ENCODE measurements at places on chromosomes 5 and 9.

DNA sequence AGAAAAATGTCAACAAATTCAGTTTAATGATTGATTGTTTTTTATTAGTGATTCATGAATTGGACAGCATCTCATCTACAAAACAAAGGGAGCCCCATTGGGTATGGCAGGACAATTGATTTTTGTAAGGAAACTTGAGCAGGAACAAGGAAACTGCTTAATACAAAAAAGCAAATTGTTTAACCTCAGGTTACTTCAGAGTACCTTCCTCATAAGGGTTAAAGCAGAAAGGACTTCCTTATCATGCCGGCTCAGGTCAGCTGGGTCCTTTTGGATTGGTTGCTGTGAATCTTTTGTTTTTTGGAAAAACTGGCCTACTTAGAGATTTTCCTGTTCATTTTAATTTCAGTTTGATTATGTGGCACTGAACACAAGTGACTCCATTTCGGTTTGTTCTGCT, 211.8 kb downstream of the ARRDC3 start:
- DNase-seq = no peak

DNA sequence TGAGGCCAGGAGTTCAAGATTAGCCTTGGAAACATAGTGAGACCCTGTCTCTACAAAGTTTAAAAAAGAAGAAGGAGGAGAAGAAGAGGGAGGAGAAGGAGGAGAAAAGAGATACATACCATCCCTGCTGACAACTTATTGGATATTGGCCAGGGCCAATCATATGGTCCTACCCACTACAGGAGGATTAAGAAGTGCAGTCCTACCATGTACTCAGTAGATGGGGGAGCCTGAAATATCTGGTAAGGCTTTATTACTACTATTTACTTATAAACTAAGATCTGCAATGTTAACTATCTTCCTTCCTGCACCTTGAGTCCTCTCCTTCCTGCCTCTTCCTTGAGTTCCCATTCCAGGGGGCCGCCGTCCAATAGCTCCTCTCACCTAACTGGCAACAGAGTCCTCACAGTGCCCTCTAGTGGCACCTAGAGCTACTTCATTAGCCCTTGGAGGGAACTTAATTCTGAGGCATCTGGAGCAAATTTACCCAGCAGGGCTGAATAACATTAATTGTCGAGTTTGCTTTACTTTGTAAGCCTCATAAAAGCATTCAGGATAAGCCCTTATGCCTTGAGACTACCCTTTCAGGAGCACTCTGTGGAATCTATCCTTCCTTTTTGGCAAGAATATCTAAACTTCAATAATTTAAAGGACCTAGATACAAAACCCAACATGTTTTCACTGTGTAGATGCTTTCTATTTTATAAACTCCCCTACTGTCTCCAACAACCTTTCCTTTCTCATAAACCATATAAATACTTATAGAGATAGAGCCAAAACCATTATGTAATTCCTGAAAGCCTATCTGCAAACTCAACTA, 39.1 kb upstream of the RANBP6 start:
- peak; percentile 48 for DNase-seq

GRCh38 chr9:22118810-22119521, 109.9 kb upstream of the CDKN2B start:
- DNase-seq = no peak

- DNase-seq = no peak
These were observed 29.9 kb downstream of the SPACA9 start for GRCh38 chr9:132908635-132909034.

- DNase-seq = no peak
These were observed 32.8 kb upstream of the EBF1 start for GRCh38 chr5:159132429-159133040.

DNA sequence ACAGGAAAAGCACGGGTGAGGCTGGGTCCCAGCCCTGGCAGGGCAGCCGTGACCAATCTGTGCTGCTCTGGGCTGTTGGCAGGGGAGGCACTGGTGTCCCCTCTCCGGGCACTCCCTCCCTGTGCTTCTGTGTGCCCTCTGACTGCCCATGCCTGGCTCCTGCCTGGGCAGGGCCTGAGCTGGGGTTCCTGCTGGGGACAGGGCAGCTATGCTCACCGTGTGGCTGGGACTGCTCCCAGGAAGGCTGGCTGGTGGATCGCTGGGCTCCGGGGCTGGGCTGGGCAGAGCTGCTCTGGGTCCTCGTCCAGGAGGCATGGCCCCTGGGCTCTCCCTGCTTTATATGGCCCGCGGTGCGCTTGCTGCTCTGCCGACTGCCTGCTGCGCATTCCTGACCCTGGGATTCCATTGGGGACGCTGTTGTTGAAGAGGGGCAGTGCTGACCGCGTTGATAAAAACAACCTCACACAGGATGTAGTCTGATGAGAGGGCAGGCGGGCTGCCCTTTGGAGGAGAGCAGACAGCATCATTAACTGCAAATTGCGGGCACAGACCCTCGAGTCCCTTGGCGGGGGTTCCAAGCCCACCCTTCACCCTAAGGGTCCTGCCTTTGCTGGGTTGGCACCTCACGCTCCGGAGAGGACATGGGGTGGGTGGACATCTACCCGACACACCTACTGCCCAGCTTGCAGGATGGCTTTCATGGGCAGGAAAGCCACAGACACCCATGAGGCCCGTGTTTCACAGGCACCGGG, 955 bp downstream of the QRFP start:
- DNase-seq = no peak

GRCh38 chr9:87123830-87124229, 176.5 kb upstream of the GAS1 start:
- DNase-seq = no peak

- peak; percentile 30 for DNase-seq
These were observed 66.8 kb downstream of the ARL15 start for GRCh38 chr5:54243483-54244080.

DNA sequence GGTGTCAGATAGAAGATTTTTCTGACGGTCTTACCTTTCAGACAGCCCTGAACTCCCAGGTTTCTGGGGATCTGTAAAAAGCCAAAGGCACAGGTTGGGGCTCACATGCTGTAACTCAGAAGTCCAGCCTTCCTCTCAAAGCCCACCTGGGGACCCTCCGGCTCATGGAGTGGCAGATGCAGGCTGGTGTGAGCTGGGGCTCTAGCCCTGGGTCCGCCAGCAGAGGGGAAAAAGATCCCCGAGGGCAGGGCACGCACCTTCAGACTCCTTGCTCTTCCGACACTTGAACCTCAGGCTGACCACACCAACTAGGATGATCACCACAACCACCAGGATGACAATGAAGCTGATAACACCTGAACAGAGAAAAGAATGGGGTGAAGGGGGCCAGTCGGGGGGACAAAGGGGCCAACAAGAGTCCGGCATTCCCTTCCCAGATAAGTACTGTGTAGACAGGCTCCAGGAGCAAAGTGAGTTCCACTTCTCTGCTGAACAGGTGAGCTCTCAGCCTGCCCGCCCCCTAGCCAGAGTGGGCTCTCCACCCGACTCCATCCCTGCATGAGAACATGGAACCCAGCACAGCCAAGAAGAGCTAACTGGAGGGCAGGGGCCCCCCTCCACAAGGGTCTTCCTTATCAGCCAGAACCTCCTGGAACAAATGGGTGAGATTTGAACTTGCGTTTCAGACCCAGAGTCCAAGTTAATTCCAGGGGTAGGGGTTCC, 7.8 kb downstream of the ECSCR start:
- no peak for DNase-seq

- DNase-seq = no peak
These were observed 27.8 kb upstream of the LARP1 start for GRCh38 chr5:154727361-154727760.

DNA sequence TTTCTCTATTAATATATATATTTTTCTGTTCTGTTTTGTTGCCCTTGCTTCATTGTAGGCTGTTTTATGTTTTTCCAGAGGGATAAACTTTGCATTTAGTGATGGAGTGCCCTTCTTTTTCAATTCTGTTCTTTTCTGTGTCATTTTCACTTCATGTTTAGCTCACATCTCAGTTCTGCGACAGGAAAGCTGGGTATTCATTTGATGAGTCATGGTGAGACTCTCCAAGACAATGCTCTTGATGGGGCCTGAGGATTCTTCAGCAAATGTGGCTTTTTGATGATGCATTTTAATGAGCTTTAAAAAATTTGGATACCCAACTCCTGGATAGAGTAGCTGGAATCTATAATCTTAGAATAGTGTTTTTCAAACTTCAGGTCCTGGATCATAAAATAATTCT, 56.5 kb upstream of the SPATA31D4 start:
- DNase-seq = peak; percentile 65

DNA sequence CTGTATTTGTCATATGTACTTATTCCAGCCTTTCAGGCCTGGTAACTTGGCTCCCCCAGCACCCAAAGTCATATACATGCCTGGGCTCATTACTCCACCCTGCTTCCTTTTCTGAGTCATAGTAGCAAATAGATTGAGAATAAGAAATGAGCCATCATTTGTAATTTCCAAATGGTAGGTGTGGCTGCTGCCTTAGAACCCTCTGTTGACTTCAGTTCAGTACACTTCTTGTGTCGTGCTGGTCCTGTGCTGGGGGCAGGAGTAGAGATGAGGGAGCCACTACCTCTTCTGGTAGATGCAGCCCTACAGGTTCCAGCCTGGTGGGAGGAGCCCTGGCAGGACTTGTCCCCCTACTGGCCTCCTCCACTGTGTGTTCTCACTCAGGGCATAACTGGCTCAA, 11.1 kb downstream of the GM2A start:
- DNase-seq = no peak

DNA sequence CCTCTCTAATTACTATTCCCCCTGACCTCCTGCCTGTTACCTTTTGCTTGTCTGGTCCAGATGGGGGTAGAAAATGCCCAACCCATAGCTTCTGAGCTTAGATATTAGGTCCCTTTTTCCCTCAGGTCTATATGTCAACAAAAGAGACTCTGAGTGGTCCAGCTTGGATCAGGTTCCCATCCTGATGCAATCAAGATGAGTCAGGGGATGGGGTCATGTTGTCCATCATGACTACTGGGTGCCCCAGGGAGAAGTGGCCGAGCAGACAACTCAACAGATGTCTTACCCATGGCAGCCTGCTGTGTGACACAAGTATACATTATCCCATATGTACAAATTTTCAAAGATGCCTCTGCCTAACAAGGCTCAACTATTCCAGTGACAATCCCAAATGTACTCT, 9.1 kb upstream of the ANKH start:
- DNase-seq = no peak

GRCh38 chr5:145244788-145245187, 590.4 kb downstream of the PRELID2 start:
- DNase-seq = no peak

DNA sequence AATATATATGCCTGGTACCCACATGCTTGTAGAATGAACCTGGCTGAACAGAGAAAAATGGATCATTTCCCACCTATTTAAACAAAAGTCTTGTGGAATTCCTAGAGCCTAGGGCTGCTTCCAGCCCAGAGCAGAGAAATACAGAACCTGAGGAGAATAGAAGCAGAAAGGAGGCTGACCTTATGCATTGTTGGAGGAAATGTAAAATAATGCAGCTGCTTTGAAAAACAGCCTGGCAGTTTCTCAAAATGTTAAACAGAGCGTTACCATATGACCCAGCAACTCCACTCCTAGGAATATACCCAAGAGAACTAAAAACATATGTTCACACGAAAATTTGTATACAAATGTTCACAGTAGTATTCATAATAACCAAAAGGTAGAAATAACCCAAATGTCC, 15.1 kb downstream of the MAPKAP1 start:
- DNase-seq = no peak

DNA sequence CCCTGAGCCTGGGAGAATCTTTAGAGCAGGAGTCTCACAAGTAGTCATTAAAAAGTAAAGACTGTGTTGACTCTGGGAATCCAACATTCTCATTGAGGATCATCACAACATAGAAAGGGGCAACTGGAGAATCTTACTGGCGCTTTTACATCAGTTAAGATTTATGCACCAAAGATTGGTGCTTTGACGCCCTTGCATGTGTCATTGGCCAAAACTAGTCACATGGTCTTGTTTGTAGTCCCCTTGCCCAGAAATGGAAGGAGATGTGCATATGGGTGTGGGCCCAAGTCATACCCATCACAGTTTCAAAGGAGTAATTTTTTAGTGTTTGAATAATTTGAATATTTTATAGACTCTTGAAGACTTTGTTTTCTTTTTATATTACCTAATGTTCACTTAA, 228.2 kb downstream of the PRR16 start:
- no peak for DNase-seq

DNA sequence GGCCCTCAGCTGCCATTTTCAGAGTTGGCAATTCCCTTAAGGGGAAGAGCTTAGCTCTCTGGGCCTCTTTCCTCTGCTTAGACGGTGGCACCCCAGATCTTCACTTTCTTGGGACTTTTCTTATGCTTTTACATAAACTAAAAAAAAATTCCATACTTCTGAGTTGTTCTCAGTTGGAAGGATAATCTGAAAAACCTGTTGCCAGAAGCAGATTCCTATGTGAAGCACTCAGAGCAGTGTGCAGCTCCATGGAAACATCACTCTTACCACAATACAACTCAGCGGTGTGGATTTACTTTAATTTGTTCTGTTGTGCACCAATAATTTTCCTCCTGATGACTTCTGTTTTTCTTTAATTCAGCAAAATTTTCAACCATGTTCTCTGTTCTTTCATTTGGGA, 44.1 kb upstream of the MROH2B start:
- no peak for DNase-seq

GRCh38 chr9:95157481-95158151, 159.9 kb downstream of the FANCC start:
- peak; percentile 16 for DNase-seq

DNA sequence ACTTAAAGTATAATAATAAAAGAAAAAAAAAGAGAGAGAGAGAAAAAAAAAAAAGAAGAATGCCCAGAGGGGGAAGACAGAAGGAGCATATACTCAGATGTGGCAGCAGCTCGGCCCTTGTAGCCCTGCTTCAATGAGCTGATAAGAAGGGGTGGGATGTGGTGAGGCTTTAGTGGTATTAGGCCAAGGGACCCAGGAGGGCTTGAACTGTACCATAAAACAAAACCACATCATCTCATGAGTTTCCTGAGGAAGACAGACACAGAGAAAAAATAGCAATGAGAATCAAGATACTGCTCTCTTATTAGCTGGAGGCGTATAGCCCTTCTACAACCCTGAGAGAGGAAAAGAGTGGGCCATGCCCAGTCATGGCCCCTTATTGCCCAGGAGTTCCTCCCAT, 72.8 kb downstream of the SLC1A1 start:
- DNase-seq = no peak

DNA sequence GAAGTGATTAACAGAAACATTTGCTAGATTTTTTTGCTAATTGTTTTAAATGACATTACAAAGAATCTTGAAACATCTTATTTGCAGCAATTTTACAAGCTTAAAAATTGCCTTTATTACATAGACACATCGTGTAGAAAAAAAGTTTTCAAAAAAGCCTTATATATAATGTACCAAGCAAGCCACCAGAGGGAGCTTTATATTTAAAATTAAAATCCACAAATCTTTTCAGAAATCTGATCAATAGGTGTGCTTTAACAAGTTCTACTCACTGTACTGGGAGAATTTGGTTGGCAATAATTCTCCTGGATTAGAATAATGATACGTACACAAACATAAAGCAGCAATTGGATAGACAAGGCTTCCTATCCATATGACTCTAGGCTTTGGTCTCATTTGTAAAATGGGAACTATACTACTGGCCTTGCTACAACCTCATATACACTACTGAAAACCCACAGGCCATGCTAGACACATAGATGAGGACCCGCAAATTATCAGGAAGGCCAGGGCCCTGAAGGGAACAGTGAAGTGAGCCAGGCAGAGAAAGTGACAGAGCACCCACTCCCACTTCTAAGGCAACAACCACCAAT, 4.8 kb downstream of the PSMB7 start:
- no peak for DNase-seq
